Glomerular endothelial cell (primary cell): ENCODE measurements at places on chromosomes 12 and 14. TPM values are rescaled to one million over a fixed set of nuclear protein-coding genes. Genes with fewer than 3 reads are reported as not detected.

- DNase-seq = no peak
These were observed 1687.4 kb upstream of the FLRT2 start for GRCh38 chr14:83842547-83842946.

Gene HOXC5
- 0.12 TPM in 1 of 2 replicates, not detected in the other for total RNA-seq

Gene KRT80
- 1.5 and 1.6 TPM in 2 replicates for total RNA-seq

Gene ABCC9
- total RNA-seq = 0.92 and 1.1 TPM in 2 replicates

Gene LTBP2
- total RNA-seq = 251 and 261 TPM in 2 replicates

Gene GPR68
- total RNA-seq = 3.1 and 3.7 TPM in 2 replicates

DNA sequence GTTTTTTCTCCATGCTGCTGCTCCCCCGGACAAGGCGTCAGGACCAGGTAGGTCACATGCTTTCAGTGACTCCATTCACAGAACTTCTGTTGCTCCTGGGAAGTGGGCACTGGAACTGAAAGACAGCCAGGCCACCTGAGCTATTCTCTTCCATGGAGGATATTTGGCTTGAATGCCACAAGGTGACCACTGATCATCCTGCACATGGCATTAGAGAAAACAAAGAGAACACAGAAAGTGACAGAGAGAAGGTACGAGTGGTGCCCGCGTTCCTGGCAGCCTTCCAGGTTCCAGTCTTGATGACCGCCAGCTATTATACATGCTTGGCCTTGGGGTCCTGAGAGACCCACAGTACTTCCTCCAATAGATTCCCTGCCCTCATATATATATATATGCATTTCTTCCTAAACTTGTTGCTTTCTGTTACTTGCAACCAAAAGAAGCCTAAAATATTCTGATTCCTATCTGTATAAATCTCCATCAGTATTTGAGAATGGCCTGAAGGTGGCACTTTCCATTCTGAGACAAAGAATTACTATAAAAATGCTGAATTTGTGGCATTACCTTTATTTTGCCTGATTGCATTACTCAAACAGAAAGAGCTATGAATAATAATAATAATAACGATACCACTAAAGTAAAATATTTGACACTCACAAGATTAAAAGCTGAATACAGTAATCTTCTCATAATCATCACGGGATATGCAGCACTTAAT, 174.9 kb downstream of the FOXN3 start:
- DNase-seq = no peak
